Calu3 (cell line): ENCODE measurements at places on chromosomes 4 and X. TPM values are rescaled to one million over a fixed set of nuclear protein-coding genes. Genes with fewer than 3 reads are reported as not detected.

Gene DRD5
- not detected in 2 replicates for total RNA-seq

Gene IL13RA1
- total RNA-seq, result 60.4 and 67.8 TPM in 2 replicates

Gene TMEM144
- total RNA-seq, result 6.0 and 11.8 TPM in 2 replicates

Gene FAM47A
- total RNA-seq, result not detected in 2 replicates

Gene HOPX
- total RNA-seq, result not detected in 2 replicates

Gene ARMCX4
- 1.5 and 1.8 TPM in 2 replicates for total RNA-seq

Gene GPR50
- not detected in 2 replicates for total RNA-seq

Gene CSAG2
- total RNA-seq, result not detected in 2 replicates

Gene POU4F2
- total RNA-seq, result not detected in 2 replicates

Gene TCP11X2
- not detected in 2 replicates for total RNA-seq

Gene QDPR
- total RNA-seq, result 24.8 and 25.8 TPM in 2 replicates

Gene IL15
- total RNA-seq, result 4.4 and 4.6 TPM in 2 replicates

Gene GRXCR1
- total RNA-seq, result not detected in 2 replicates

Gene SLC16A2
- total RNA-seq, result 0.59 and 0.76 TPM in 2 replicates

Gene CXCR3
- total RNA-seq, result not detected in 2 replicates

Gene FAM9B
- 0.40 and 0.69 TPM in 2 replicates for total RNA-seq

Gene HTR2C
- not detected in 2 replicates for total RNA-seq

Gene AWAT2
- not detected in 2 replicates for total RNA-seq

GRCh38 chr4:55947254-55947882 is 1.4 kb upstream of the CEP135 start:
- no peak for DNase-seq

GRCh38 chrX:16138108-16138427 is 14.7 kb downstream of the GRPR start:
- DNase-seq, result no peak

- no peak for DNase-seq
Measured at GRCh38 chrX:38232079-38232686, 11.5 kb upstream of the SRPX start.

DNA sequence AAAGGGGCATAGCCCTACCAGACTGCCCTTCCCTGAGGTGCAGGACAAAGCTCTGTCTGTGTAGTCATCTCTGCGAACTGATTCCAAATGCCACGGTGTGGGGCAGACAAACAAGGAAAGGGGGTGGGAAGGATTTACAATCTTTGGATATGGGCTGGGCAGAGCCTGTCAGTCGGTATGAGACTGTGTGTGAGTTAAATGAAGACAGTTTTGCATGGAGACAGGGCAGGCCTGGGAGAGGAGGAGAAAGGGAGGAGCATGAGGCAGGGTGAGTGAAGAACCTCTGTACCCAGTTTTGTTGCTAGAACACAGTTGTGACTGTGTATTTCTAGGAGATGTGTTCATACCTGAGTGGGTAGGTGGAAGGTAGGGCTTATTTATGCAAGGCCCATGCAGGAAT is 59.4 kb upstream of the MSN start:
- no peak for DNase-seq

GRCh38 chr4:42655269-42655637 is 1.7 kb downstream of the ATP8A1 start:
- no peak for DNase-seq

- DNase-seq, result no peak
Measured at GRCh38 chr4:172369471-172369959, 556.3 kb downstream of the GALNTL6 start.

GRCh38 chr4:169236078-169236477 is 34.7 kb downstream of the SH3RF1 start:
- no peak for DNase-seq

DNA sequence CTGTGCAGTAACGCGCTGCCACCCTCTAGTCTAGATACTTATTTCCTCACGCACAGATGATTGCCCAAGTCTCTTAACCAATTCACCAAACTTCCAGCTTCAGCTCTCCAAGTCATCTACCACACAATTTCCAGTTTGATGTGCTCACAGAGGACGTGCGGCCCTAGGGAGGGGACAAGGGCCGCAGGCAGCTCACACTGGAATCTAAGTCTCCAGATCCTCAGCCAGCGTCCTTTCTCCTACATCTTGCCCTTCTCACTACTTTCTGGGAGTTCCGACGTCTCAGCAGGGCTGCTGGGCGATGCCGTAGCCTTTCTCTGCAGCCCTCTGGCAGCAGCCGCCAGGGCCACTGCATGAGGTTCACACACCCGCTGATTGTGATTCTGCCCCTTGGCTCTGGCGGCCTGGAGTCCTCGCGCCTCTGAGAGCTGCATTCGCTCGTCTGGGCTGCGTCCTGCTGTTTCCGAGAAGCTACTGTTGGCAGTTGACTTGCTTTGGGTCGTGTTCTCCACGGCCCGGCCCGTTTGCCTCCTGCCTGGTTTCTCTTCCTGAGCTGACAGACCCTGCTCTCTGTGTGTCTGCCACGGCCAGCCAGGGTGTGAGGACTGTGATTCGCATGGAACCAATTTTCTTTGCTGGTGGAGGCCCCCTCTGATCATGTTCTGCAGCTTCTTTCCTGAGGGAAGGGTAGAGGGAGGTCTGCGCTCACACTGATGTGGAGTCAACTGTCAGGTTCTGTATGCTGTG is 14.1 kb upstream of the TMEM131L start:
- no peak for DNase-seq

DNA sequence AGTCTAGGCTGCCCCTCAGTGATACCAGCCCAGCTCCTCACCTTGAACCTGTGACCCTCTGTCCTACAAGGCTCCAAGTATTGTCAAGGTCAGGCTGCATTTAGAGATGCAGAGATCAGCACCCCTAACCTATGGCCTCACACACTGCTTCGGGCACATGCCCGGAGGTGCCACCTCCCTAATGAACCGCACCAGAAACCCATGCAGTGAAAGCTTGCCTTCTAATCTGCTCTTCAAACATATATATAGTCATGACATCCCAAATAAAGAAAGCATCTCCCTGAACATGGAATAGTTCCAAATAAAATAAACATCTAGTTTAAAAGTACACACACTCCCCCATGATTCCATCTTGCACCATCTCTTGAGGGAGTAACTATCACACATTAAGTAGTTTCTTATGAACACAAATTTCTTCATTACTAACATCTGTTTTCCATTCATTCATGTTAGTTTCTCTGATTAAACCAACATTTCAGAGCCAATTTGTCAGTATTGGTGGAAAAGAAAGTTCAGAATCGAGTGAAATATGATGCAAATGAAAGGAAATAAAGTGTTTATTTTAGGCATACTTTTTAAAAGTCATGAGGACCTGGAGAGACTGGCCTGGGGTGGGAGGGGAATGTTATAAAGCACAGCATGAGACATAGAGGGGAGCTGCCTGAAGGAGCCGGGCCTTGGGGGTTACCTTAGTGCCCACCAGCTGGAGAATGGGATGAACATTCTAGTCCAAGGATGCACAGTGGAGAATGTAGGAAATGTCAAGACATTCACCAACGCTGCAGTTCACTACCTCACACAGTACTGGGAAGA is 19.2 kb downstream of the CC2D2A start:
- no peak for DNase-seq

DNA sequence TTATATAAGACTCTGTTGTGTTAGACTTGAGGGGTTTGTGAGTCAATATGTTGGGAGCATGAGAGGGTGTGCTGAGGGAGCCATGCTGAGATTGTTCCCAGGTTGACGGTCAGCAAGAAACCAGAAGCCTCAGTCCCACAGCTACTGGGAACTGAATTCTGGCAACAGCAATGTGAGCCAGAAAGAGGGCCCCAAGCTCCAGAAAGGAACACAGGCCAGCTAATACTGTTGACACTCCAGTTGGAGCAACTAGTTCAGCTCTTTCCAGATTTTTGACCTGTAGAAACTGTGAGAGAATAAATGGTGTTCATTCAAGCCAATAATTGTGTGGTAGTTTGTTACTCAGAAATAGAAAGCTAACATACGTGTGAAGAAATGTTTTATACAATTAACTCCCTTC is 17.1 kb downstream of the ADH1A start:
- no peak for DNase-seq

- no peak for DNase-seq
Measured at GRCh38 chr4:143285696-143286437, 50.8 kb upstream of the GAB1 start.

DNA sequence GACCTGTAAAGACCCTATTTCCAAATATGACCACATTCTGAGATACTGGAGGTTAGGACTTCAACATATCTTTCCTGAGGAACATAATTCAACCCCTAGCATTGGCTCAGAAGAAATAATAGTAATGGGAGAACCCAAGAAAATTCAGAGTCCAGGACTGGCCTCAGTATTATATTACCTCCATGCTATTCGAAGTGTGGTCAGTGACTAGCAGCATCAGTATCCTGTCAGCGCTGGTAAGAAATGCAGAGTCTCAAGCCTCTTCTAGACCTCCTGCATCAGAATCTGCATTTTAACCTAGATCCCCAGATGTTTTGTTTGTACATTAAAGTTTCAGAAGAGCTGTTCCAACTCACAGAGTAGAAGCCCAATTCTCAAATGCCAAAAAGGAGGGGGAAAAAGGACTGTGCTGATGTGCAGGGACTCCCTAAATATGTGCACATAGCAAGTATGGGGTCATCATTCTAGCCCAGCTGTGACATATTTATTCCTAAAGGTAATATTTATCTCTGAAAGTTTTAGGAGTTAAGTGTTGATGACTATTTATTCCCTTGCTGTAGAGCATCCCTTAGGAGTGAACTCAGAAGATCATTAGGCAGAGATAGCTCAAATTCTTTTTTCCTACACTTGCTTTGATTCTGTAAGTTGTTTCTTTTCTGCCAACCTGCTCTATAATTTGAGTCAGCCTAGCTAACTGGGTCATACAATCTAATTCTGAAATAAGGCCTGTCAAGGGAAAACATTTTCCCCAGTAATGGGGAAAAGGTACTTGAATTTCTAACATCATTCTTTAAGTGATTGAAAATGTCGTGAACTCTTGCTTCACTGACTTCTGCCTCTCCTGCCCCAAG is 361.9 kb downstream of the ARHGAP24 start:
- no peak for DNase-seq

- DNase-seq, result no peak
Measured at GRCh38 chr4:170413951-170414350, 324.2 kb upstream of the AADAT start.

GRCh38 chr4:40808926-40809457 is 59.2 kb downstream of the NSUN7 start:
- no peak for DNase-seq

GRCh38 chrX:2311501-2311900 is 189.3 kb downstream of the DHRSX start:
- DNase-seq, result no peak

DNA sequence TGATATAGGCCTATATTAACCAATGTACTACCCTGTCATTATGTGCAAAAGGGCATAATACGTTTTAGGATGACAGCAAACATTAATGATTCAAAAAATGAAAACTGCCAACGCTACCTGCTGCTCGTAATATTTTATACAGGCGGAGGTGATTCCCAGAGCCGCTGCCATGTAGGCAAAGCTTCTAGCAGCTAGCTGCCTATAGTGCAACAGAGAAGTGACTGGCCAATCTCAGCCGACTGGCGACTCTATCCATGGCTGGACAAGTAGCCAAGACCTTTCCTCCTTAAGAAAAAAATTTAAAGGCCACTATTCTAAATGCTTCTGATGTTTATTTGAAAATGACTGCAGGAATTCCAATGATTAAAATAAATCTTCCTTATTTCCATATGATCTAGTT is 1.9 kb downstream of the PPARGC1A start:
- no peak for DNase-seq

GRCh38 chrX:29187264-29187663 is 600.0 kb downstream of the IL1RAPL1 start:
- no peak for DNase-seq

GRCh38 chr4:137819964-137820383 is 287.7 kb upstream of the PCDH18 start:
- DNase-seq, result peak; percentile 32

DNA sequence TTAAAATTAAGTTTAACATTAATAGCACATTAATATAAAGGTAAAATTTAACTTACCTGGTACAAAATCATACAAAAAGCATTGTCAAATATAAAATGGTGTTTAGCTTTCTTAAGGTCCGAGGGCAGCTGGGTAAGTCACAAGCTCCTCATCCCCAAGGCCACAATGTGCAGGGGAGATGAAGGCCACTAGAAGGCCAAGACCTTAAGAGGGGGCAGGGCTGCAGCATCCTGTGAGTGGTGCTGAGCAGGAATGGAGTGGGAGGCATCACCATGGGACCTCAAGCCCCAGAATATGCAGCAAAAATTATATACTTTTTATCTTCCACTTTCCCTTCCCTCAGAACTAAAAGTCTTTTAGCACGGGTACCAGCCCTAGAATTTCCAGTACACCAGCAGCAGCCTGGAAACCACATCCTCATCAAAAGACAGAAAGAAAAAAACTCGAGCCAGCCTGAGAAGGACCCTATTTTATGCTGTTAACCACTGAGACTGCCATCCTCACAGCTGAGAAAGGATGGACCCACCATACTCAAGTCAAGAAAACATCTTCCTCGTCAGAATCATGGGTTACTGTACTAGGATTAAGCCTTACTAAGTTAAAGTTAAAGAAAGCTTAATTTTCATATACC is 13.0 kb upstream of the RHOXF2 start:
- no peak for DNase-seq

GRCh38 chr4:947491-947971 is 15.3 kb downstream of the TMEM175 start:
- DNase-seq, result no peak

DNA sequence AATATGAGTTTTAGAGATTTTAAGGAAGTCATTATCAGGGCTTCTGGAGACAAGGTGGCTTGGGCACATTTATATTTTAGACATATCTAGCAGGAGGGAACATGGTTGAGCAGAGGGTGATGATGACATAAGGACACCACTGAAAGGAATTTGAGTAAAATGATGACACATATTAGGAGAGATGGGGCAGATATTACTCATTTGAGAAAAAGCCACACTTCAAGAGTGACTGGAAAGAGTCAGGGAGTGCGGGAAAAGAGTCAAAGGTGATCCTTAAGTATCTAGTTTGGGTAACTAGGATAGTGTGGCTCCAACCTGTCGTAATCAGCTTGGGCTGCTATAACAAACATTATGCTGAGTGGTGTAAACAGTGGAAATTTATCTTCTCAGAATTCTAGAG is 377.7 kb downstream of the PACRGL start:
- DNase-seq, result no peak

DNA sequence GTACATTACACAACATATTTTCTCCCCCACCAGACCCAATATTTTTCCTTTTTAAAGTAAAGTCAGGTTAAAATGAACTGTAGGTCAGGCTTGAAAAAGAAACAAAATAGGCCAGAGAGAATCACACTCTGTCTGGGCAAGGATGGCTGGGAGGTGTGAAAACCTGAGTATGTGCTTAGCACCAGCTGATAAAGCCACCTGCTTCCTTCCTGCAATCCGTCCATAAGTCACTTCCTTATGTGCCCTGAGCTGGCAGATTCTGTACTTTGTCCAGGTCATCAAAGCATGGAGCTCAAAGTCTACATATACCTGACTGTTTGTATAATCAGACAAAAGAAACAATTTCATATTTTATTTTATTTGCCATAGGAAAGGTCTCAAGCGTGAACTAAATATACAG is 37.7 kb downstream of the ANTXR2 start:
- DNase-seq, result no peak

- DNase-seq, result no peak
Measured at GRCh38 chr4:15719506-15719905, 16.6 kb downstream of the BST1 start.
